Activated naive CD4-positive, alpha-beta T cell treated with anti-CD3 and anti-CD28 coated beads, Interleukin-2, amount 50 U/mL, for 16 hours (primary cell): ENCODE measurements at places on chromosomes 3 and 15.
A peak's percentile ranks its signal among the peaks of the same experiment; 100 is the strongest.

- DNase-seq: no peak
Measured at GRCh38 chr3:194730365-194730764, 44.7 kb downstream of the FAM43A start.

- DNase-seq: no peak
Measured at GRCh38 chr3:72661115-72661457, 187.2 kb downstream of the SHQ1 start.

DNA sequence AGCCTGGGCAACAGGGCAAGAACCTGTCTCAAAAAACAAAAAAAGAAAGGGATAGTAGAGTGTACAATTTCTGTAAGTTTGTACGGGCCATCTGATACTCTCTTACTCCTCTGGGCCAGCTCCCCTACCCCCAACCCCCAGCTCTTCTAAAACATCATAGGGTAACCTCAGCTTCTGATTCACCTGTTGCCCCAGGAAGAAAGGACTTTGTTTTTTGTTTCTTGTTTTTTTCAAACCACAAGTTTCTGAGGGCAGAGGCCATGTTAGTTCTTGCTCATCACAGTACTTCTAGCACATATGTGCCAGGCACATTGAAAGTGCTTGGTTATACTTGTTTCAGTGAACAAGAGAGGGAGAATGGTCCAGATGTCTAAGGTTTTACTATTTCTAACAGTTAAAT, 20.2 kb downstream of the ATOSA start:
- DNase-seq: peak; percentile 15

DNA sequence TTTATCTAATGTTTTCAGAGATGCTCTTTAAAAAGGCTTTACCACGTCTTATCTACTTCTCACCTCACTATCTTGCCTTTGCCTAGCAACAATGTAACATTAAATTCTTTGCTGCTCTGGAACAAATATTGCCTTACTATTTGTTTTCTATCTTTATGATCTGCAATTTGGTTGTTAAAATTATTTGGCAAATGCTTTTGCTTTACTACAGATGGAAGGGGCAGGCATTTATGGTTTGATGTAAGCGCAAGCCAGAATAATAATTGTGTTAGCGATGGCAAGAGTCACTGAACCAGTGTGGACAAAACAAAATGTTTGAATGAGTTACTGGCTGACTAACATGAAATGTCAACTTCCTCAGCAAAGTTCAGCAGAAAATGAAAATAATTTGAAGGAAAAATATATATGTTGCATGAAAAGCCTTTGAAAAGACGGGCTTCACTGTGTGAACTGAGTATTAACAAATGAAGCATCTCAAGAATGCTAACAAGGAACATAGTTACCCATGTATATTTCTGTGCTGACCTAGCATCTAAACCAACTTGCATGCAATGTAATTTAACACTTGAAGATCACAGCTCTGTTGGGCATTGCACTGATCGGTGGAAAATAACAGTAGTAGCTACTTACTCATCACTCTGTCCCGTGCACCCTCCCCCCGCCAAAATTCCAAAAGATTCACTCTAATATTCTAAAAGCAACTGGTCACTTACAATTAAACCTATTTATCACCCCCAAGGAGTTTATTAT, 454.0 kb upstream of the ARHGEF26 start:
- no peak for DNase-seq

GRCh38 chr15:84817466-84818081, 418 bp downstream of the ALPK3 start:
- DNase-seq: no peak

DNA sequence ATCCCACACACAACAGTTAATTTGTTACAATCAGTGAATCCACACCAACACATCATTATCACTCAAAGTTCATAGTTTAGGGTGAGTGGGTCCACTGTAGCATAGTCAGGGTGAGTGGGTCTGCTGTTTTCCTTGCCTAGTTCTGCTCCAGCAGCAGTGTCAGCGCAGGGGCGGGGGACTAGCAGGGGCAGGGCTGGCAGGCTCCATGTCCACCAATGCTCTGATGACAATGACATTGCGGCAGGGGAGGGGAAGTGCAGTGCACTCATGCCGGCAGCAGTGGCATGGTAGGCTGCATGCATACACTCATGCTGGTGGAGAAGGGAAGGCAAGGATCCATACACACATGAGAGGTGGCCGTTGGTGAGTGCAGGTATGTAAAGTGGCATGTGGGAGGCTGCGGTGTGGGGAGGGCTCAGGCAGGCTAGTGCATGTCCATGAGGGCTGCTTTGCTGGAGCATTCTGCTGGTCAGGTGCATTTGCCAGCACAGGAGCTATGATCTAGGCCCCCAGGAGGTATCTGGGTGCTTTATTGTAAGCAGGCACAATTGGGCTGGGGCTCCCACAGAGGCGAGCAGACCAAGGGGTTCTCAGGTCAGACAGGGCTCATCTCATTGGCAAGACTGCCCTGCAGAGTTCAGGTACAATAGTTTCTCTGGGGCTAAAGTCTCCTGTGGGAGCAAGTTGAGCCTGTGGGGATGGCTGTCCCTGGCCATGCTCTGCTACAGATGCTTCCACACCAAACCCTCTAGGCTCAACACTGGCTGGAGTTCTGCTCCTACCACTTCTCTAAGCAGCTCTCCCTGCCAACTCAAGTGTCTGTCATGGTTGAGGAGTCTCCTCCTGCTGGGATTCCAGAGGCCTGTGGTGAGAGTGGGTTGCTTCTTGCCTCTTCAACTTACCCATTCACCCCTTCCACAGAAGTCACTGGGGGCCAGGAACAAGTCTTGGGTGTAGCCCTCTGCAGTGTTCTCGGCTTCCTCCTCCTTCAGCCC, 81.3 kb downstream of the KCNAB1 start:
- DNase-seq: no peak

- no peak for DNase-seq
Measured at GRCh38 chr3:196642434-196642833, 2.9 kb downstream of the NRROS start.

- no peak for DNase-seq
Measured at GRCh38 chr15:73872346-73872745, 1.0 kb upstream of the TBC1D21 start.

DNA sequence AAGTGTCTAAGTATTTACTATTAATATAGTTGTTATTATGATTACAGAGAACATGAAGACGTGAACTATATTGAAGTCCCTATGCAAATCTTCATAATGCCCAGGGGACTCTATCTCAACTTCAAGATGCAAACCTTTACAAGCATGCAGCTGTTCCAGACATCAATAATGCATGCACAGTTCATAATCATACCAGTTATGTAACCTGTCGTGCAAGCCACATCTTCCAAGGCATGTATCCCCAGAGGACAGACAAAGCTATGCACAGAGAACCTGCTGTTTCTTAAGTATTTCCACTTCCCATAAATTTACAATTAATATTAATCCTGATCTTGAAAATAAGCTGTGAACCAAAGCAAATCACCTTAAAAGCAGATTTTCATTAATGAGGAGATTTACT, 534.1 kb downstream of the TUSC7 start:
- no peak for DNase-seq

- DNase-seq: no peak
Measured at GRCh38 chr15:87724330-87724729, 532.2 kb downstream of the NTRK3 start.
